Hair follicular keratinocyte (primary cell): ENCODE measurements at places on chromosomes 16 and 17. TPM values are rescaled to one million over a fixed set of nuclear protein-coding genes. Genes with fewer than 3 reads are reported as not detected.

The FBXW10 gene
- not detected in 2 replicates for total RNA-seq

The CACNA1H gene
- under 0.01 TPM in 1 of 2 replicates, not detected in the other for total RNA-seq

The CA4 gene
- not detected in 2 replicates for total RNA-seq

The VWA3A gene
- not detected in 2 replicates for total RNA-seq

The C1QTNF1 gene
- total RNA-seq = 38.3 and 73.3 TPM in 2 replicates

The SRCAP gene
- total RNA-seq = 3.2 and 6.5 TPM in 2 replicates

The CSF3 gene
- total RNA-seq = 17.7 and 89.3 TPM in 2 replicates

The TRIM65 gene
- 14.9 and 17.5 TPM in 2 replicates for total RNA-seq

The CLDN9 gene
- not detected in 2 replicates for total RNA-seq

The CHST5 gene
- total RNA-seq = 0.08 TPM in 1 of 2 replicates, not detected in the other

The RHBDF1 gene
- 15.0 and 31.4 TPM in 2 replicates for total RNA-seq

The CCL8 gene
- not detected in 2 replicates for total RNA-seq

The REXO5 gene
- total RNA-seq = 2.4 and 9.0 TPM in 2 replicates

The MAPT gene
- total RNA-seq = 0.23 TPM in 1 of 2 replicates, not detected in the other

The GPR139 gene
- not detected in 2 replicates for total RNA-seq

The KLHL11 gene
- 13.3 and 15.9 TPM in 2 replicates for total RNA-seq

The TBX6 gene
- total RNA-seq = 0.19 and 0.62 TPM in 2 replicates

The HOXB8 gene
- not detected in 2 replicates for total RNA-seq

The CDRT15 gene
- total RNA-seq = not detected in 2 replicates

The PHF23 gene
- total RNA-seq = 26.9 and 32.2 TPM in 2 replicates

The CHP2 gene
- not detected in 2 replicates for total RNA-seq

The HBQ1 gene
- 0.78 and 2.2 TPM in 2 replicates for total RNA-seq

The KRTAP1-5 gene
- total RNA-seq = not detected in 2 replicates

The C16orf54 gene
- not detected in 2 replicates for total RNA-seq

The ANKRD40CL gene
- total RNA-seq = not detected in 2 replicates
